Pulmonary artery endothelial cell (primary cell): ENCODE measurements at places on chromosomes 7 and 10. TPM values are rescaled to one million over a fixed set of nuclear protein-coding genes. Genes with fewer than 3 reads are reported as not detected.

MALSU1 gene
- 104 and 121 TPM in 2 replicates for total RNA-seq

DKK1 gene
- total RNA-seq = 111 and 122 TPM in 2 replicates

TMEM130 gene
- total RNA-seq = not detected in 2 replicates

DNA sequence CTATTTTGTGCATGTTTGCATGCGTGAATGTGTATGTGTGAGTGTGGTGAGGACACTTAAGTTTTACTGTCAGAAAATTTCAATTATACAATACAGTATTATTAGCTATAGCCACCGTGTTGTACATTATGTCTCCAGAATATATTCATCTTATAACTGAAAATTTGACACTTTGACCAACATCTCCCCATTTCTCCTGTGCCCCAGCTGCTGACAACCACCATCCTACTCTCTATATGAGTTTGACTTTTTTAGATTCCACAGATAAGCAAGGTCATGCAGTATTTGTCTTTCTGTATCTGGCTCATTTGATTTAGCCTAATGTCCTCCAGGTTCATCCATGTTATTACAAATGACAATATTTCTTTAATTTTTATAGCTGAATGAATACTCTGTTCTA is 195.0 kb downstream of the GPR37 start:
- DNase-seq = no peak

DNA sequence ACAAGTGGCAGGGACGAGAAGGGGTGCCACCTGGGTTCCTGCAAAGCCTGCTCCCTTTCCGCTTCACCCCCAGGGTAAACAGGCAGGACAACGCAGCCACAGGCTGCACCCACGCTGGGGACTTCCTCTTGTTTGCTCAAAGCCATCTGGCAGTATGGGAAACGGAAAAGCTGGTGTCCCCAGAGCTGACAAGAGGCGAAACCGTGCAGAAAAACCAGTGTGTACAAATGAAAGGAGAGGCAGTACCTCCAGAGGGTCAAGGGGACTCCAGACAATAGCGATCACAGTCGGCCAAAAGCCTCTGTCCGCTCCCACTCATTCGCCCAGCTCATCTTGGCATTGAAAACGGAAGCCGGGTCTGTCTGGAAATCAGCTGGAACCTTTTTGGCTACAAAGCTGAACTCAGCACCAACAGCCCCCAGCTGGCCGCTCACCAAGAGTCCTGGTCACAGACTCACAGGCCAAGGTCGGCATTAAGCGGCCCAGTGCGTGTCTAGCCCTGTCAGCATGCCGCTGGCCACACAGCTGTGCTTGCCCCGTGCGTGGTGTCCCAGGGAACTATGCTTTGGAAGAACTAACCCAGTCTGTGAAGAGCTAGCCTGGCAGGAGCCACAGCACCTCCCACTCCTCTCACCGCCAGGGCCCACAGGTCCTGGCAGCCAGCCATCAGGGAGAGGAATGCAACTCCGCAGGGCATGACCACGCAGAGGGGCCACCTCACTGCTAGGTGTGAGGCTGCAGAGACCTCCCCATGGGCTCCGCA is 10.4 kb downstream of the TNS3 start:
- peak; percentile 36 for DNase-seq

GRCh38 chr7:135920478-135920877 is 56.7 kb downstream of the MTPN start:
- no peak for DNase-seq

GRCh38 chr7:42338231-42338915 is 101.4 kb upstream of the GLI3 start:
- no peak for DNase-seq

DNA sequence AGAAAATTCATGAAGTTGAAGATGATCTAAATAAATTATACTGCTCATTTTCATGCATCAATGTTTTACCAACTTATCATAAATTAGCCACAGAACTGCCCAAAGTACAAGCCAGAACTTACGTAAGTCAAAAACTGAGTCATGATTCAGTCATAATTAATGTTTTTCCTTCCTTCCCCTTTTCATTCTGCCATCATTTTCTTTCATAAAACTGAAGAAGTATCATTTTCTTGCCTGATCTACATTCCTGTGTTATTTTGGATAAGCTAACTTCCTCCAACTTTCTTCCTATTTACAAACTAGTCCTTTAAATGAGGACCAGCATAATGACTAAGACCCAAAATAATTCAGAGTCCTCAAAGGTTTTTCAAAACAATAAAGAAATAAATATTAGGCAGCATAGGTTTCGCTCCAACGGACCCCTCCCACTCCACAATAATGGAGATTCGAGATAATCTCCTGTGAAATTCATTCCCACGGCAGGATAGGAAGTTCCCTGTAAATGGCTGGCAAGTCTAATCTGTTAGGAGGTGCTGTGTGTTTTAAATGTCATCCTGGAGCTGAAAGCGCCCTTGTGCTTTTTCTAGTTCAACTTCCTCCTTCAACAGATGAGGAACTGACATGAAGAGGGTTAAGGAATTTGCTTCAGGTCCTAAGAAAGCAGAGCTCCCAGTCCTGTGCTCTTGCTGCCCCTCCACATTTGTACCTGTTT is 218.9 kb downstream of the DOCK4 start:
- DNase-seq = no peak

GRCh38 chr10:119867317-119867716 is 5.3 kb downstream of the MCMBP start:
- no peak for DNase-seq

- DNase-seq = no peak
These were observed 7.7 kb downstream of the PTN start for GRCh38 chr7:137335814-137336213.

- no peak for DNase-seq
These were observed 217.4 kb upstream of the KLF14 start for GRCh38 chr7:130951303-130951975.

- DNase-seq = no peak
These were observed 327.1 kb downstream of the GPR158 start for GRCh38 chr10:25501912-25502311.

ABCB1 gene
- total RNA-seq = 5.1 and 5.4 TPM in 2 replicates

DNA sequence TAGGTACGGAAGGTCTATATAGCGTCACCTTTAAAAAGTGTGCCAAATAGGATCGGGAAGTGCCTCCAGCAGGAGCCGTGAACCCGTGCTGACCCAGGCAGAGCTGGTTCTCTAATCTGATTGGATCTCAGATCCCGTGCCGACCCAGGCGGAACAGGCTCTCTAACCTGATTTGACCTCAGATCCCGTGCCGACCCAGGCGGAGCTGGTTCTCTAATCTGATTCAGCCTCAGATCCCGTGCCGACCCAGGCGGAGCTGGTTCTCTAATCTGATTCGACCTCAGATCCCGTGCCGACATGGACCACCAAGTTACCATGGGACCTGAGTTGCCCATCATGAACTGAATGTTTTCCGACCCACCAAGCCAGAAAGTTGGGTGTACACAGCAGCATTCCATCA is 463.9 kb downstream of the PTPRN2 start:
- DNase-seq = no peak

LIPF gene
- total RNA-seq = not detected in 2 replicates

NRF1 gene
- total RNA-seq = 14.2 and 16.3 TPM in 2 replicates

DNA sequence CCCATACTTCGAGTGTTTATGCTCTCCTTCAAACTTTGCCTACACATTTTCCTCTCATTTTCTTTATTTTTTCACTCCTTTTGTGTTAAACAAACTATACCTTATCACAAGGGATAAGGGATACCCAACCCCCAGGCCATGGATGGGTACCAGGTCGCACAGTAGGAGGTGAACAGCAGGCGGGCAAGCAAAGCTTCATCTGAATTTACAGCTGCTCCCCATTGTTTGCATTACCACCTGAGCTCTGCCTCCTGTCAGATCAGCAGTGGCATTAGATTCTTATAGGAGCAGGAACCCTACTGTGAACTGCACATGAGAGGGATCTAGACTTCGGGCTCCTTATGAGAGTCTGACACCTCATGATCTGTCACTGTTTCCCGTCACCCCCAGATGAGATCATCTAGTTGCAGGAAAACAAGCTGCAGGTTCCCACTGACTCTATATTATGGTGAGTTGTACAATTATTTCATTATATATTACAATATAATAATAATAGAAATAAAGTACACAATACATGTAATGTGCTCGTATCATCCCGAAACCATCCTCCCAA is 28.5 kb downstream of the ZC3HC1 start:
- DNase-seq = no peak

TYW1 gene
- 14.6 and 21.1 TPM in 2 replicates for total RNA-seq

ITGB8 gene
- total RNA-seq = 5.1 and 6.4 TPM in 2 replicates

GPR15LG gene
- total RNA-seq = not detected in 2 replicates

ASNS gene
- total RNA-seq = 8.5 and 17.0 TPM in 2 replicates

PNPLA8 gene
- 26.7 and 35.1 TPM in 2 replicates for total RNA-seq

GRCh38 chr7:50416527-50417182 is 33.5 kb downstream of the FIGNL1 start:
- DNase-seq = no peak

- DNase-seq = no peak
These were observed 24.0 kb upstream of the INPP5F start for GRCh38 chr10:119701861-119702260.

TNS3 gene
- total RNA-seq = 15.8 and 30.4 TPM in 2 replicates

CTBP2 gene
- 92.1 and 129 TPM in 2 replicates for total RNA-seq

DNA sequence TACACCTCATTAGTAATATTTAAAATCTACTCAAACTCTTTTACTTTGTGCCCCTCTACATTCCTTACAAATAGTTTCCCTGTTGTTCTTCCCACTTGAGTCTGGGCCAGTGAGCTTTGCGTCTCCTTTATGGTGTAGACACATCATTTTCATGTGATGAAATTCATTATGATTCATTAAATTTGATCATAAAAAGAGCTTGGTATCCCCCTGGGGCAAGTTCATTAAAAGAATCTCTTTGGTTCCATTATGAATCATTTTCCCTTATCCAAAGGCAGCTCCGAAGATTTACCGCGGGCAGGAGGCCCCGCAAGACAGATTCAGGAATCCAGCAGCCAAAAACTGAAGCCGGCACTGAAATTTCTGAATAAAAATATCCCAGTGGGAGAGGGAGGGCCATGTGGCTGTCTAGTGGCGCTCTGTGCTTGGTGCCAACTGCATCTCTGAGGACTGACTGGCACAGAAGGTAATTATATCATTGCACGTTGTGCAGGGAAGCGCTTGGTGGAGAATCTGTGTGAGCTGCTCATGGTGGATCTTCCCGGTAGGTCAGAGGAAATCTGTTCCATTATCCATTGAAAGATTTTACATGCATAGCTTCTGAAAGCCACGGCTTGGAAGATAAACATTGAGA is 151.4 kb upstream of the PITRM1 start:
- DNase-seq = no peak

DNA sequence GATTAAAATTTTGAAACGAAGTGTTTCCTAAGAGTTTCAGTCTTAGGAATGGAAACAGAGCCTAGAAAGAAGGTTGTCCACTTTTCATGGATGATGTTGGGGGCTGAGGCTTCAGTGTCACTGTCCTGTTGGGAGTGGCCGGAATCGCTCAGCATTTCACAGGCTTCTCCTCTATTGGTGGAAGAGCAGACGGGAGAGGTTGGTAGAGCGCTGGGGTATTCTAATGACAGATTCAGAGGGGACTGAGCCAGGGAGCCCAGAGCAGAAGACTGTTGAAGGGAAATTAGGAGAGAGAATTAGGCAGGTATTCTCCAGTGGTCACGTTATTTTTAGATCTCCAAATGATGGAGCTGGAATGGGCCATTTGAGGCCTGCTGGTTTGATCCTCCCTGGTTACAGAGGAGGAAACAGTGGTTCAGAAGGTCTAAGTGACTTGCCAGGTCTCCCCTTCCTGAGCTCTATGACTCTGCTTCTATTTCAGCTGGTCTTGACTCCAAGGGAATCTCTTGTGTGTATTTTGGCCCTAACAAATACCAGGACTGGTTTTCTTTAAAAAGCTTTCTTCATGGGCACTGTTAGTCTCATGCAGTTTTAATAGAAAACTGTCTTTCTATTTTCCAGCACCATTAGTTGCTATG is 35.7 kb upstream of the EEPD1 start:
- no peak for DNase-seq

TSPAN33 gene
- 0.07 and 0.28 TPM in 2 replicates for total RNA-seq

HOXA3 gene
- total RNA-seq = 0.53 and 0.66 TPM in 2 replicates

LOXL4 gene
- 1.1 and 1.3 TPM in 2 replicates for total RNA-seq

- DNase-seq = no peak
These were observed 72.2 kb upstream of the IL6 start for GRCh38 chr7:22654831-22655230.

GRCh38 chr10:110613996-110614495 is 30.1 kb upstream of the RBM20 start:
- DNase-seq = no peak

- DNase-seq = no peak
These were observed 138.0 kb downstream of the AUTS2 start for GRCh38 chr7:69736126-69736810.

NPC1L1 gene
- total RNA-seq = not detected in 2 replicates

- no peak for DNase-seq
These were observed 73.6 kb downstream of the CCSER2 start for GRCh38 chr10:84401854-84402611.

GRCh38 chr10:17607603-17608332 is 9.4 kb downstream of the HACD1 start:
- DNase-seq = no peak

DNA sequence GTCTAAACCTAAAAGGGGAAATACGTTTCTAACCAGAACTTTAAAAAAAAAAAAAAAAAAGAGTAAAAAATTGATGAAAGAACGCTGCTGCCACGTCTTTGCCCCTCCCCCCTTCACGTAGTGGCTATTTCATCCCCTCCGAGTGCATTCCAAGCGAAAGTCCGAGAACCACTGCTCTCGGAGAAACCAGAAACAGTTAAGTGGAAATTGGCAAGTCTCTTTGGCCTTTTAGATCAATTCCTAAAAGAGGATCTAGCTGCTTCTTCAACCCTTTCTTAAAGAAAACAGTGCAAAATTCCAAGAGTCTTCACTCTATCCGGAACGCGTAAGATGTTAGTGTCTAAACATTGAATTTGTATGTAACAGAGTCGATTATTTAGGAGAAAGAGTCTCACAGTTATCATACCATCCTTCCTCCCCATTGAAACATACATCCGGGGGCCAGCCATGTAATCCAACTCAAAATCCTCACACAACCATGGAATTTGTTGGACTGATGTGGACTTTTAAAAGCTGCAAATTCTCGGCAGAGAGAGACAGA is 1.1 kb downstream of the P4HA1 start:
- DNase-seq = no peak
